T follicular helper cell (primary cell): ENCODE measurements at places on chromosomes 6 and 20.

DNA sequence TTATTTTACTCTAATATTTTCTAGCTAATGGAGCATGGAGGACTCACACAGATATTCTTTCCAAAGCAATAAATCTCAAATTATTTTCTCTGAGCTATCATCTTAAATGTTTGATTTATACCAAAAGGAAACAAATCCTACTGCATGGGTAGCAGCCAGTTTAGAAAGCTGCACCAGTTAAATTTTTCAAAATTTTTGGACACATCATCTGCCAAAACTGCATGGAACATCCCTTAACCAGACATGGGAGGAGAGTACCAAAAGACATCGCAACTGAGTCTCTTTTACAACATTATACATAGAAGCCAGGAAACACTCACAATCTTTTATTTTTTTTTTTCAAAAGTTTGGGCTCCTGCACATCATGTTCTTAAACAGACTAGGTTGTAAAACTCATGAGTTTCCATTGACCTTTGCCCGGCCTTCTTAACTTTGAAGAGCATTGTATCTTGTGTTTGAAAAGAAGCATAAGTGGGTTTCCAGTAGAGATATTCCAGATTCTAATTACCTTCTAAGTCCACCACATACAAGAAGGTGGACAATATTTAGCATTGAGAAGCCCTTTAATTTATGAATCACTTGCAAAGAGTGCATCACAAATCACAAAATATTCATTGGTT is 87.7 kb upstream of the HMGCLL1 start:
- DNase-seq: no peak

DNA sequence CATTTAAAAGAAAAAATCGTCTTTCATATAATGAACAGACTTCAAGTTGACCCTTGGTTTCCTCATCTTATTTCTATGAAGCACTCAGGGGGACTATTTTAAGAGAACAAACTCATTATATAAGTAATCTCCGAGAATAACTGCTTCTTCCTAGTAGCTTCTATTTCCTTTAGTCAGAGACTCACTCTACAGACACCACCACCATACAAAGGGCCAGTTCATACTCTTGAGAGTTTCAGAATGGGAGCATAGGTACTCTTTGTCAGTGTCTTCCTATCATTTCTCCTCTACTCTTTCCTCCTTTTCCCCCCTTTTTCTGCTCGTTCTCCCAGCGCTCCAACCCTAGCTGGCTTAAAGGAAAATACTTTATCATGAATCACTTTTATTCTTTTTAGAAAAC is 104.9 kb downstream of the CDKAL1 start:
- DNase-seq: no peak

GRCh38 chr6:29917857-29918256 is 24.5 kb upstream of the HLA-A start:
- no peak for DNase-seq

DNA sequence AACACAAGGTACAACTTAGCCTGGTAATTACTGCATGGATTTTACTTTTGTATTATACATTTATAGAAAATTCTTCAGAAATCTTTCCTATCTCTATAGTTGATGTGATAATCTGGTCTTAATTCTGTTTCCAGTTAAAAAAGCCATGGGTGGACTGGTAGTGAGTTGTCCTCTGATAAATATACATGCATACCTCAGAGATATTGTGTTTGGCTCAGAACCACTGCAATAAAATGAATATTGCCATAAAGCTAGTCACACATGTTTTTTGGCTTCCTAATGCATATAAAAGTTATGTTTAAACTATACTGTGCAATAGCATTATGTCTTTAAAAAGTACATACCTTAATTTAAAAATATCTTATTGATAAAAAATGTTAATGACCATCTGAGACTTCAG is 708.6 kb upstream of the MARCKS start:
- DNase-seq: no peak

DNA sequence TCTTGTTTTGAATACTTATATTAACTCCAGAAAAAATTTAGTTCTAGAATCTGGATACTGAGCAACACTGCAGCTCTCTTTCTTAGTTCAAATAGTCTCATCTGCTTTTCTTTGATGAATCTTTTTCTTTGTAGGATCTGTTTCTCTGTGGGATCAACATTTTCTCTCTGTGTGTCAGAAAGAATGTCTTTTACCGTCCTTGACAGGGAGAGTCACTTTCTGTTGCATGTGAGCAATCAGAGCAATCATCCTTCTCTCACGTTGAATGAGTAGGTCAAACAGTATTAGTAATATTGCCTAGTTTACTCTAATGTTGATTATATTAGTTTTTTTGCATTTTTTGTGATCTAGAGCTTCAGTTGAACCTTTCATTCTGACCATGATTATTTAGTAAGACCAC is 130.9 kb downstream of the TRMT11 start:
- no peak for DNase-seq

DNA sequence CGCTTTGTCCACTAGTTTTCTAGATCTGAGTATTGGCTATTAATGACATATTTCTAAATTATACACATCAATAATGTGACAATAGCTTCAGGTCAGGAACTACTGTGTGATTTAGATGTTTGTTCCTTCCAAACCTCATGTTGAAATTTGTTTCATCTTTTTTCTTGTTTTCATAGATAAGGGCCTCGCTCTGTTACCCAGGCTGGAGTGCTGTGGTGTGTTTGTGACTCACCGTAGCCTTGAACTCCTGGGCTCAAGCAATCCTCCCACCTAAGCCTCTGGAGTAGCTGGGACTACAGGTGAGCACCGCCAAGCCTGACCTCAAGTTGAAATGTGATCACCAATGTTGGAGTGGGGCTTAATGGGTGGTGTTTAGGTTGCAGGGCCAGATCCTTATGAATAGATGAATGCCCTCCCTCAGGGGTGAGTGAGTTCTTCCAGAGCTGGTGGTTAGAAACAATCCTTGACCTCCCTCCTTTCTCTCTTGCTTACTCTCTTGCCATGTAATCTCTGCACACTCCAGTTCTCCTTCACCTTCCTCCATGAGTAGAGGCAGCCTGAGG is 5.9 kb upstream of the NQO2 start:
- no peak for DNase-seq

- no peak for DNase-seq
Observed at GRCh38 chr20:37991157-37991866, 41.9 kb downstream of the TTI1 start.

GRCh38 chr20:58715391-58715800 is 22.8 kb downstream of the NPEPL1 start:
- no peak for DNase-seq

GRCh38 chr20:24918579-24919566 is 30.2 kb upstream of the CST7 start:
- DNase-seq: no peak

- no peak for DNase-seq
Observed at GRCh38 chr6:31405996-31406395, 2.6 kb downstream of the MICA start.

DNA sequence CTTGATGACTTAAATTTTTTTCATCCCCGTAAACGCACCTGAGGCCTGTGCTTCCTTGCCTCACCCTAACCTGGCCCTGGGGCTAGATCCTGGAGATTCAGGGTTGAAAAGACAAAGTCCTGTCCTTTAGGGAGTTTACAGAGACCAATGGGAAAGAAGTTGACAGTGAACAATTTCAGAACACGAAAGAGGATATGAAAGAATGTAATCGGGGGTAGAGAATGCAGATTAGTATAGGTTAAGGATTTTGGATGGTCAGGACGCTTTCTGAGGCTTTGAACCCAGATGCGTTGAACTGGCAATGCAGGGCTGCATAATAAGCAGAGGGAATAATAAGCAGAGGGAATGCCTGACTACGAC is 1.7 kb upstream of the FBXO5 start:
- no peak for DNase-seq

GRCh38 chr6:142846883-142847287 is 98.1 kb downstream of the HIVEP2 start:
- no peak for DNase-seq

DNA sequence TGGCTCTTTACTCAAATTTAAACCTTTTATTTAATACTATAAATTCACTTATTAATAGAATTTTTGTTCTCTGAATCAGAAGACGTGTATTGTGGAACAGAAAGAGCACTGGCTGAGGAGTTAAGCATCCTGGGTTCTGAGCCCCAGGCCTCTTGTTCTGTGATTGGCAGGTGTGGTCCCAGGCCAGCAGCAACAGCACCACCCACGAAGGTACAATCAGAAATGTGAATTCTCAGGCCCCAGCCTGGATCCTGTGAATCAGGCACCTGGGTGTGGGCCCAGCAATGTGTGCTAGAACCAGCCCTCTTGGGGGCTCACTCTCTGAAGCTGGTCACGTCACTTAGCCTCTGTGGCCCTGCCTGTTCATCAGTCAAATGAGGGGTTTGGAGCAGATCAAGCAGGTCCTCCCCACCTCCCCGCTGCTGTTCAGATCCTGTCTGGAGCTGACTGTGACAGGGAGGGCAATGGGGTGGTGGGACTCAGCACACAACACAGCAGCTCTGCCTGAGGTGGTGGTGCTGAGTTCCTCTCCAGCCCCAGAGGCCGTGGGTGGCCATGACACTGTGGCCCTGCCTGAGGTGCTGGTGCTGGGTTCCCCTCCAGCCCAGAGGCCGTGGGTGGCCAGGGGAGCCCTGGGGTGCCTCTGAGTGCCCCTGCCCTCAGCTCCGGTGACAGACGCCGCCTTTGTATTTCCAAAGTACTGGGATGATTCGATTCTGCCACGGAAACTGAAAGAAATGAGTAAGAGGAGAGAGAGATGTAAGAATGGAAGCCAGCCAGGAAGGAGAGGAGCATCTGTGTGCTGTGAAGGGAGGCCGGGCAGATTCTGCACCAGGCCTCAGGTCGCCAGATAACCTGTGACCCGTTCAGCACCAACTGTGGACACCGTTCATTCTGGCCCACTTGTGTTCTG is 41.6 kb upstream of the FRMD1 start:
- DNase-seq: no peak

GRCh38 chr6:3664625-3665041 is 86.9 kb downstream of the PXDC1 start:
- DNase-seq: no peak

- DNase-seq: no peak
Observed at GRCh38 chr6:1346101-1346500, 34.2 kb downstream of the FOXQ1 start.

DNA sequence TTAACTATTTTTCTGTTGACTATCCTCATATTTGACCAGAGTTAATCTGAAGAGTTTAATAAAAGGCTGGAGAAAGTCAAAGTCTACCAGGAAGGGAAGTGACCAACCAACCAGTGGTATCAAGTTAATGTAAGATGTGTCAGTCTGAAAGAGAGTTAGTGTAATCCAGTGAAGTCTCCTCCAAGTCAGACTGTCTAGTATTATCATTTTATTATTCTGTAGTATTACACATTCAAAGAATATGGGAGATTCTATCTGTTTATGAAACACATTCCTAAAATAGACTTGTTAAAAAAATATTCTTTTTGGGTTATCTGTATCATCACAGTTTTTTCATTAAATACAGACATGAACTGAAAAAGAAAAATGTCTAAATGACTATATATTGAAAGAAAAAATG is 194.4 kb downstream of the BTBD9 start:
- no peak for DNase-seq
